Esophagus muscularis mucosa (tissue), 4 donors: ENCODE measurements at places on chromosomes 2 and 18. TPM values are rescaled to one million over a fixed set of nuclear protein-coding genes. Genes with fewer than 3 reads are reported as not detected.
A peak's percentile ranks its signal among the peaks of the same experiment; 100 is the strongest.

The ZNF2 gene
- 6.9 TPM for total RNA-seq

- DNase-seq, result no peak
- H3K4me3 ChIP-seq, result no peak overlapping the region
- H3K27me3 ChIP-seq, result no peaks in the 10 kb centered on the region
- H3K27ac ChIP-seq, result no peak overlapping the region
- H3K36me3 ChIP-seq, result no peaks in the 10 kb centered on the region
- peaks cover 5% of the 10 kb centered on the region for H3K4me1 ChIP-seq
These were observed 4.6 kb downstream of the INHA start for GRCh38 chr2:219576505-219577388.

DNA sequence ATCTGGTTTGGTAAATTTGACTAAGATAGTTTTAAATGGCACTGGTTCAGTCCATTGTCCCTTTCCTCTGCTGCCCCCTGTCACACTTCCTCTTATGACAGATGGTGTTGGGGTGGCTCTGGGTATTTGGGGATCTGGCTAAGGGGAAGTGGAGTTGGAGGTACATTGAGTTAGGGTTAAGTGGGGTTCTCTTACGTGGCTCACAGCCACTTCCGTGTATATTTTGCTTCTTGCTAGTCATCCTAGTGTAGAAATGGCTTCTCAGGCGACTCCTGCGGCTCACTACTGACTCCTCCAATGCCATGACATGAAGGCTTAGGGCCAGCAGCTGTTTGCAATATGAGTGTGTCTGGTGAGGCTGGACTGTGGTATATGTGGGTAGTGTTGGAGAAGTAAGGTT is 187.0 kb downstream of the HAUS1 start:
- H3K4me1 ChIP-seq, result no peaks in the 10 kb centered on the region
- H3K36me3 ChIP-seq, result no peaks in the 10 kb centered on the region
- DNase-seq, result no peak
- no peak overlapping the region for H3K27ac ChIP-seq
- H3K27me3 ChIP-seq, result no peaks in the 10 kb centered on the region

DNA sequence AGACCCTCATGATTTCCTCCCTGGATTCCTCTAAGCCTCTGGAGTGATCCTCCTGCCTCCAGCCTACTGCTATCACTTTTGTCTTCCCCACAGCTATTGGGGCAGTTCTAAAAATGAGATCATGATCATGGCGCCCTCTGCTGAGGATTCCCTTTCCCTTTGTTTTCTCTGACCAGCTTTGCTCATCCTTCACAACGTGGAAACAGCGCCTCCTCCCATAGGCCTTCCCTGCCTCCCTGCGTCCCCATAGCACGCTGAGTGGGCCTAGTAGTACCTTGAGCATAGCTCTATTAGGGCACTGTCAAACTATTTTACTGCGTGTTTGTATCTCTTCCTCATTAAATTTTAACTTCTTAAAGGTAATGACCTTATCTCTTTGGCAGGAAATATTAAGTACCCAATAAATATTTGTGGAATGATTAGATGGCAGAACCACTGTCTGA is 207.0 kb upstream of the FANCL start:
- no peaks in the 10 kb centered on the region for H3K27me3 ChIP-seq
- no peak overlapping the region for H3K27ac ChIP-seq
- no peaks in the 10 kb centered on the region for H3K4me1 ChIP-seq
- no peak overlapping the region for H3K4me3 ChIP-seq

- peaks cover 29% of the 10 kb centered on the region for H3K4me1 ChIP-seq
- no peaks in the 10 kb centered on the region for H3K36me3 ChIP-seq
These were observed 14.3 kb upstream of the TMEM185B start for GRCh38 chr2:120237491-120237902.

The C2orf66 gene
- not detected for total RNA-seq

GRCh38 chr2:129798301-129798581 is 181.2 kb upstream of the RAB6C start:
- no peaks in the 10 kb centered on the region for H3K4me1 ChIP-seq
- H3K4me3 ChIP-seq, result no peak overlapping the region
- no peak overlapping the region for H3K27ac ChIP-seq

DNA sequence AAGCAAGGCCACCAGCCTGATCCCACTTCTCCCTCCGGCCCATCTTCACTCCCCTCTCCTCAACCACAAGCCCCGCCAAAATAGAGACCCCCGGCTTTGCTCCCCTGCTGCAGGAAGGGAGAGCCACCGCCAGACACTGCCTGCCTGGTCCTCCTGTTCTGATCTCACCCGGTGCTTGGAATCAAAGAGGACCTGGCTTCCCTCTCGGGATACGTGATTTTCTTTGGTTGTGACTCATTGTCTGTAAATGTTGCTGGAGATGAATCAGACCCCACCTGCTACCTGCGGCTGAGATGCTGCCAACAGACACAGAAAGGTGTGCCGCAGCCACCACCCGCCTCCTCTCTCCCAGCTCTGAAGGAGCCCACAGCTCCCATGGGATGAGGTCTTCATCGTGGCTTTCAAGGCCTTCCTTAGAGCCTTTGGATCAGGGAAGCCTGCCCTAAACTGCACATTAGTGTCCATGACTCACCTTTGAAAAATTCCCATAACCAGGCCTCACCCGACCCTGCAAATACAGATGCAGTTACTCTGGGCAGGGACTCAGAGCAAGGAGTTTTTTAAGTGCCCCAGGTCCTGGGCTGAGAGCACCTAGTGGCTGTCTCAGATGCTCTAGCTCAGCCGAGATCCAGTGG is 79.4 kb upstream of the ZNF532 start:
- no peaks in the 10 kb centered on the region for H3K27me3 ChIP-seq
- peaks cover 31% of the 10 kb centered on the region for H3K4me1 ChIP-seq
- no peak overlapping the region for H3K4me3 ChIP-seq

DNA sequence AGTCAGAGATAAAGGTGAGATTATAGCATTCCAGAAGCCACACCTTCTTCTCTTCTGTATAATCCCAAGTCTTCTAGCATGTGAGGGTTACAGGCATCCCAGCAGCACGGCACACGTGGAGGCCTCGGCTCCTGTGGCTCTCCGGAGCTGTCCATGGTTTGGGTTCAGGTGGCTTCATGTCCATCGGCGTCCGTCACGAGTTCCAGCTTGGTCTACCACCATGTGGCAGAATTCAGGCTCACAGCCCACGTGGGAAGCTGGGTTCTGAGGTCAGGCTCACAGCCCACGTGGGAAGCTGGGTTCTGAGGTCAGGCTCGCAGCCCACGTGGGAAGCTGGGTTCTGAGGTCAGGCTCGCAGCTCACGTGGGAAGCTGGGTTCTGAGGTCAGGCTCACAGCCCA is 378.3 kb upstream of the SALL3 start:
- DNase-seq, result no peak
- H3K36me3 ChIP-seq, result no peaks in the 10 kb centered on the region
- H3K27me3 ChIP-seq, result no peaks in the 10 kb centered on the region
- H3K4me3 ChIP-seq, result no peak overlapping the region
- H3K27ac ChIP-seq, result no peak overlapping the region
- peaks cover 4% of the 10 kb centered on the region for H3K4me1 ChIP-seq

DNA sequence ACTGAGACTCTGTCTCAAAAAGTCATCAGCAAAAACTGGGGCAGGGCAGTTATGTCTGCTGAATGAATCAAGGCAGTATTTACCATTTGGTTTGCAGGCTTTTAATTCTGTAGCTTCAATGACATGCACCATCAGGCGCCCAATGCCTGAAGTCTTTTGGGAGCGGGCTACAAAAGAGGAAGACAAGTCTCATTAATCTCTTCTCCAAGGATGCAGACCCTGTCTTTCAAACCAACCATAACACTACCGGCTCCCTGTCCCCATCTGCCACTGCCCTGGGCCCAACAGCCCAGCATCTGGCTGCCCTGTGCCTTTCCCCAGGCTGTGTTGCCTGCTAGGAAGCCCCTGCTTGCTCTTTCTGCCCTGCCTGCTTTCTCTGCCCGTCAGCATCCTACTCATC is 30.3 kb downstream of the FAM228A start:
- H3K36me3 ChIP-seq, result peaks cover 58% of the 10 kb centered on the region
- no peak overlapping the region for H3K27ac ChIP-seq

- H3K27me3 ChIP-seq, result no peaks in the 10 kb centered on the region
- no peak overlapping the region for H3K27ac ChIP-seq
- no peak overlapping the region for H3K4me3 ChIP-seq
- no peaks in the 10 kb centered on the region for H3K36me3 ChIP-seq
These were observed 56.3 kb upstream of the UPP2 start for GRCh38 chr2:158045362-158045761.

The GPBAR1 gene
- 3.5 TPM for total RNA-seq

- H3K4me3 ChIP-seq, result no peak overlapping the region
- H3K27me3 ChIP-seq, result no peaks in the 10 kb centered on the region
- H3K36me3 ChIP-seq, result no peaks in the 10 kb centered on the region
- peaks cover 93% of the 10 kb centered on the region for H3K4me1 ChIP-seq
- DNase-seq, result no peak
- H3K27ac ChIP-seq, result peak overlapping the region; percentile 11
These were observed 154.0 kb downstream of the ANTXR1 start for GRCh38 chr2:69166812-69167468.

DNA sequence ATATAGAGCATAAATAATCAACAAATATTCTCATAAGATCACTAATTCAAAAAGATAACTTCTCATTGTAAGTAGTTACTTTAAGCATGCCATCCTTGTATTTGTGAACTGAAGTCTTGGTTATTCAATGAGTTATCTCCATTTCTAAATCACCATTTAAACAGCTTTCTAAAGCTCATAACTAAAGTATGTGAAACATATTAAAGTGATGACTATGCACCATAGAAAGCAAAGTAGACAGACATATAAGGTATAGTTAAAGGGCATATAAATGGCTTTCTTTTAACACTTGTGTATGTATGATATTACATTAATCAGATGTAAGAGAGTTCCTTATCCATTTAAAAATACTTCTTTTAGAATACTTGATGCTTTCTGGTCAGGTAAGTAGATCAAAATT is 83.5 kb downstream of the IKZF2 start:
- DNase-seq, result no peak
- H3K4me1 ChIP-seq, result peaks cover 14% of the 10 kb centered on the region
- H3K4me3 ChIP-seq, result no peak overlapping the region
- no peaks in the 10 kb centered on the region for H3K27me3 ChIP-seq
- no peak overlapping the region for H3K27ac ChIP-seq

DNA sequence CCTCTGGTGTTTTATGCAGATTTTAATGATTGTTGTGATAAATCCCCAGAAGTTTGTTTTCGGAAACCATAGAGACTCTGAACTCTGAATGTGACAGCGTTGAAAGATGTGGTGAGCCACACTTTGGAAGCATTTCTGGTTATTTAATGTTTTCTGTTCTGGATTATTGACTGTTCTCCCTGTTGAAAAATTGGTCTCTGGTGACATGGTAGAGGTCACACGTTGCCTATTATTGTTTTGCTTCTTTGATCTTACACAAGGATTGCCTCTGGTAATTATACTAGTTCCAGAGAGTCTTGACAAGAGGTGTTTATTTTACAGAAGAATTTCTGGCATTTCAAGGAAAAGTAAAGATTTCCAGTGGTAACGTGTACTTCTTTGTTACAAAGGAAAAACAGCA is 127.1 kb downstream of the GREB1L start:
- no peaks in the 10 kb centered on the region for H3K27me3 ChIP-seq
- H3K4me1 ChIP-seq, result no peaks in the 10 kb centered on the region
- H3K36me3 ChIP-seq, result no peaks in the 10 kb centered on the region

The MARCHF4 gene
- total RNA-seq, result not detected

- H3K4me1 ChIP-seq, result peaks cover 59% of the 10 kb centered on the region
- H3K36me3 ChIP-seq, result no peaks in the 10 kb centered on the region
- DNase-seq, result no peak
- no peak overlapping the region for H3K4me3 ChIP-seq
- peaks cover 3% of the 10 kb centered on the region for H3K27me3 ChIP-seq
- H3K27ac ChIP-seq, result no peak overlapping the region
These were observed 7.5 kb upstream of the GBX2 start for GRCh38 chr2:236175548-236176150.

DNA sequence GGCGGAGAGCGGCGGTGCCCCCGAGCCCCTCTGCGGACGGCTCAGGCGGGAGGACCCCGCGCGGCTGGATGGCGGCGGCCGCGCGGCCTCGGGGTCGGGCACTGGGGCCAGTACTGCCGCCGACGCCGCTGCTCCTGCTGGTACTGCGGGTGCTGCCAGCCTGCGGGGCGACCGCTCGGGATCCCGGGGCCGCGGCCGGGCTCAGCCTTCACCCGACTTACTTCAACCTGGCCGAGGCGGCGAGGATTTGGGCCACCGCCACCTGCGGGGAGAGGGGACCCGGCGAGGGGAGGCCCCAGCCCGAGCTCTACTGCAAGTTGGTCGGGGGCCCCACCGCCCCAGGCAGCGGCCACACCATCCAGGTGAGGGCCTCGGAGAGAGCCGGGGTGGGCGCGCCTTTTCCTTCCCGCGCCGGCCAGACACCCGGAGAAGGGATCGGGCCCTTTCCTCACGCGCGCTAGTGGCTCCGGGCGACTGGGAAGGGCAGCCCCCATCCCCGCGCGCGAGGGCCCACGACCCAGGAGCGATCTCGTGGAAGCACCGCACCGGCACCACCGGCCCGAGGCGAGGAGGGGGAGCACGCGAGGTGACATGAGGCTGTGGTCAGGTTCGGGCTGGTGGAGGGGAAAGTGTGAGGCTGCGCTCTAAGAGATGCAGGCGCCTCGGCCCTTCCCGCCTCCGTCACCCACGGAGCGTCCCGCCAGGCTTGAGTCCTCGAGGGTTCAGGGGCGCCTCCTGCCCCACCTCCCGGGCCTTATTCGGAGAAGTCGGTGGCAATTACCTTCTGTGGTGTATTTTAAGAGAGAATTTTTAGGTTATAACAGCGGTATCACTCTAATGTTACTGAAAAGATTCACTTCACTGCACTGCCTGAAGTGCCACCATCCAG is 607 bp downstream of the LAMA3 start:
- no peak for DNase-seq
- peak overlapping the region; percentile 67 for H3K4me3 ChIP-seq
- peaks cover 22% of the 10 kb centered on the region for H3K4me1 ChIP-seq

DNA sequence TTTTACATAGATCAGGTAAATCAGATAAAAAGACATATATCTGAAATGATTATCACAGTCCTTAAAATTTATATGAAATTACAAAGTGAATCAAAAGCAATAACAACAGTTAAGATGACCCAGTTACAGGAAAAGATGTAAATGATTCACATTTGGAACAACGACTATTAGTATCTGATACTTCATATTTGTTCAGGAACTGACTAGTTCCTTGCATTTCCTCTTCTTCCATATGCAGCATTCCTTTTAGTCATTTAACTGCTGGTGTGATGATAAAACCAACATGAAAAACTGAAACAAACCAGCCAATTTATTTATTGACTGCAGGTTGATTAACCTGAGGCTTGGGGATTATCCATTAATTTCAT is 75.2 kb downstream of the RBMS1 start:
- no peaks in the 10 kb centered on the region for H3K36me3 ChIP-seq
- no peaks in the 10 kb centered on the region for H3K27me3 ChIP-seq
- no peak for DNase-seq
- H3K4me3 ChIP-seq, result no peak overlapping the region
- peaks cover 48% of the 10 kb centered on the region for H3K4me1 ChIP-seq
- no peak overlapping the region for H3K27ac ChIP-seq

- DNase-seq, result no peak
- H3K36me3 ChIP-seq, result no peaks in the 10 kb centered on the region
- H3K27me3 ChIP-seq, result no peaks in the 10 kb centered on the region
These were observed 244.9 kb downstream of the LOXHD1 start for GRCh38 chr18:46411867-46412690.

The TSPYL6 gene
- not detected for total RNA-seq

DNA sequence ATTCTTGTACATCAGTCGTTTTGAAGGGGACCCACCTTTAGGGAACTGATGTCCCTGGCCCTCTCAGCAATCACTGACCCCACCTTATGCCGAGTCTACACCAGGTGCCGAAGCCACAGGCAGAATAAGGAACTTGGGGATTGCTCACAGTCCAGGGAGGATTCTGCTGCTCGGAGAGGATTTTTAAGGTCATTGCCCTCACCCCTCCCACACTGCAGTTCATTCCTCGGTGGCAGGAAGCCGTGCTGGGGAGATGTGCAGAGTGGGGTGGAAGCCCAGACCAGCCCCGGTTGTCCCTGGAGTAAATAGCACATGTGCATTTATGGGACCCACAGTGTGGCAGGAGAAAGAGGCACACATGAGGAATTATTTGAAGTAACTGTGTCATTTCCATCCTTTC is 50.4 kb downstream of the PLB1 start:
- H3K4me3 ChIP-seq, result no peak overlapping the region
- H3K4me1 ChIP-seq, result no peaks in the 10 kb centered on the region
- no peak overlapping the region for H3K27ac ChIP-seq
- no peak for DNase-seq
